ENCODE measurements at places on chromosomes 12 and 14.

GRCh38 chr14:36723530-36723929 lies 61.9 kb downstream of the PAX9 start:
- DNase-seq, result no peak

- peak; percentile 42 for DNase-seq
Observed at GRCh38 chr12:57842342-57843294, 3.9 kb downstream of the CTDSP2 start.

GRCh38 chr14:96100161-96101064 lies 61.3 kb downstream of the C14orf132 start:
- peak; percentile 68 for DNase-seq

GRCh38 chr12:116591855-116592637 lies 32.9 kb downstream of the MAP1LC3B2 start:
- no peak for DNase-seq

GRCh38 chr12:80707830-80708258 lies 410 bp downstream of the MYF6 start:
- no peak for DNase-seq
